ENCODE measurements at places on chromosomes 5 and 9.
A peak's percentile ranks its signal among the peaks of the same experiment; 100 is the strongest.

- DNase-seq = no peak
Measured at GRCh38 chr5:68217047-68217355, 1.4 kb downstream of the PIK3R1 start.

DNA sequence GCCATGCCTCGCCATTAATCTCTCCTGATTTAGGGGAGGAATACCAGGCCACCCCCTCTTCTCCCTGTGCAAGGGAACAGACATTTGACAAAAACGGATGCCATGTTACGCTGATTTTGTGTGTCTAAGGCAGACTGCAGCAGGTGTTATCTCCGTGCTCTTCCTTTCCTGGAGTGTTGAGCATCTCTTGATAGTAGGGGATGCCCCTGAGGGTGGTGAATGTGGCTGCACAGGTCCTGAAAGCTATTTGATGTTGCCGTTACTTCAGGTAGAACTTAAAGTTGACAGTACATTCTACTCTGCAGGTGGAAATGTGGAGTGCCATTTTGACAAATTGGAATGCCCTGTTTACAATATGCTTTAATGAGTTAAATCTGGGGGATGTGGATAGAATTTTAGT lies 21.5 kb downstream of the TENT4A start:
- DNase-seq = no peak

GRCh38 chr9:124419832-124420489 lies 4.7 kb upstream of the PSMB7 start:
- DNase-seq = no peak

DNA sequence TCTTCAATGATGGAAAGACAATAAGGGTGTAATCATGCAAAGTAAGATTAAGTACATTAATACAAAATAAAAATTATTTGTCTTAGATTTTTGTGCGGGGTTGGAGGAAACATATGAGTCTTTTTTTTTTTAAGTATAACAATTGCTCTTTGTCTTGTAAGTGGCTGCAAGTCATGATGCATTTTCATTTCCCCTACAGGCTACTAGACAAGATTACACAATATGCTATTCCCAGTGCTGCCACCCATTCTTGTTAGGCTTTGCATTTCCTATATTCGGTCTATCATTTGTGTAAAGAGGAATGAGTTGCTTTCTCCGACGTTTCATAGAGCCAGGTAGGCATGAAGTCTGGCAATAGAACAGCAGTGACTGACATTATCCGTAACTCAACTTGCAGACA lies 294.2 kb upstream of the CYLC2 start:
- DNase-seq = no peak

DNA sequence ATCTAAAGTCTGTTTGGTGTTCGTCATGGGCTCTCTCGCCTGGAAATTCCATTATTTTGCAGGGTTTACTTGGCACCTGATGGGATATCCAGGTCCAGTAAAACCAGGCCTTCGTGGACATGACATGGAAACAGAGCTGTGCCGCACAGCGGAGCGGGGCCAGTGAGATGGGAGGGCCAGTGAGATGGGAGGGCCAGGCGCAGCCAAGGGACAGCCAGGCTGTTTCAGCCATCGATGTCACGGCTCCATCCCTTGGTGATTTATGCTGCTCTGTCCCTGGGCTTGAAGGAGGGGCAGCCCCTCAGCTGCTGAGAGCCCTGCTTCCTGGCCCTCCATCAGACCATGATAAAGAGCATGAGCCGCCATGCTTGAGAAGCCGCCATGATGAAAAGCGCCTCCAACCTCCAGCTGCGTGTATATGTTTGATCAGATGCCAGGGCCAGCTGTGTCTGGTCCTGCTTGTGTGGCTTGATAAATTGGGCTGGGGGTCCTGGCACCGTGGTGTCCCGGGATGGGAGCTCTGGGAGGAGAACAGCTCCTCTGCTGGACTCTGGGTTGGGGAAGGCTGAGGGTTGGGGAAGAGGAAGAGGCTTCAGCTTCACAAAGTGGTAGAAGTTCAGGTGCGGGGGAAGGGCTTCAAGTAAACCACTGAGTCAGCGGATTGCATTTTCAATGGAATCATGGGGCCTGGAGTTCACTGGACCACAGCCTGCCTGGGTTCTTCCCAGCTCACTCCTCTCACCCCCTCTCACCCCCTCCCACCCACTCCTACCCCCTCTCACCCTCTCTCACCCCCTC lies 6.1 kb upstream of the COL5A1 start:
- DNase-seq = no peak

- DNase-seq = no peak
Measured at GRCh38 chr5:1939256-1939655, 56.5 kb upstream of the IRX4 start.

DNA sequence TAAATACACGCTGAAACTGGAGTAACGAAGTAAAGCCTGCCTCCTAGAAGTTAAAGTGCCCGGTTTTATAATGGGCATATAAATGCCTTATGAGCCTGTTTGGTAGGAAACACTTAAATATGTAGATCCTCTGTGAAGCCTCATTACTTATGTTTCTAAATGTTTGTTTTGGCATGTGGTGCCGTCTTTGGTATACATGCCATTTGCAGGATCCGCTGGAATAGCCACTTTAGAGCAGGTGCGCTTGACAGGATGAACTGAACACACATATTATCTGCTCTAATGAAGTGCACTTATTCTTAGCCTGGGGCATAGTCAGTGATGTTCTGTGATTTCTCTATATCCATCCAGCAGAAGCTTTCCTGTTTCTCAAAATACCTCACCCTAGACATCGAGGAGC lies 778.1 kb upstream of the WWC1 start:
- no peak for DNase-seq

- DNase-seq = no peak
Measured at GRCh38 chr9:115171921-115172388, 54.0 kb upstream of the TNC start.

DNA sequence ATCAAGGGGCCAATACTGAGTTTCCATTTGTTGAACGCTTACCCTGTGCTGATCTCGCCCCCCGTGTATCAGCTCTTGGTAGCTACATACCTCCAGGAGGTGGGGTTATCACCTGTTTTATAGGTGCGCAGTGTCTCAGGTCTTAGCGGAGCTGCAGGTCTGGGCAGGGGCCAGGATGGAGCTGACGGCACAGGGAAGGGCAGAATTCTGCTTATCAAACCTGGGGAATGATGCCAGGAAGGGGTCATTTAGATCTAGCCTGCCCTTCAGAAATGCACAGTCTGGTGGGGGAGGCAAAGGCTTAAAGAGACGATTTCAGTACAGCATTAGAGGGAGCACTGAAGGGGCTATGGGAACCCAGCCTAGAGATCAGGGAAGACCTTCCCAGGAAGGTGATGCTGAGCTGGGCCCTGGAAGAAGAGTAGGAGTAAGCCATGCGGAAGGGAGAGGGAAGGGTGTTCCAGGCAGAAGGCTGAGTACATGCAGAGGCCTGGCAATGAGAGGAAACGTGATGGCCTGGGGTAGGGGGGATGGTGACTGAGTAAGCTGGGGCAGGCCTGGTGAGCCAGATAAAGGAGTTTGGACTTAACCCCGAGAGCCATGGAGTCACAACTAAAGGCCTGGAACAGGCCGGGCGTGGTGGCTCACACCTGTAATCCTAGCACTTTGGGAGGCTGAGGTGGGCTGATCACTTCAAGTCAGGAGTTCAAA lies 31.5 kb downstream of the OLFML2A start:
- no peak for DNase-seq

GRCh38 chr5:133635051-133635450 lies 22.7 kb upstream of the FSTL4 start:
- DNase-seq = no peak

DNA sequence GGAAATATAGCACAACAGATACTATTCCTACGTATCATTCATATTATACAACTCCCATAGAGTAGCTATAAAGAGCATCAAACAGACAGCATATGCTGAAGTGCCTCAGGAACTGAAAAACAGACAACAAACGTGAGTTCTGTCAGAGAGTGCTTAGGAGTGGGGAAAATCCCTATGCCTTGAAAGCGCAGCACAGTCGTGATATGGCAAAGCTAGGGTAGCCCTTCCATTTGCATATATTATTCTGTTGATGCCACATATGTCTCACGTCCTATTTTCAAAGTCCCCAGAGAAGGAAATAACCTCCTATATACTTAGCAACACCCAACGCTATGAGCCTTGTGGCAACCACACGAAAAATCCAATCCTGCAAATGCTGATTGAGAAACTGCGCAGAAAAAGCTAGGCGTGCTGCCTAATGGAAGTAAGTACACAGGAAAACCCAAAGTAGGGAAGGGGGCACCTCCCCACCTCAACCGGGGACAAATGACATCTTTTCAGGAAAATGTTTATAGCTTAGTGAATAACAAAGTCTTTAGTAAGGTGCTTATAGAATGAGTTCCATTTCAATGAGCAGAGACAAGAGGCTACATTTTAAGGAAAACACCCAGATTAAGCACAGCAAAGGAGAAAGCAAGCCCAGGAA lies 105.1 kb downstream of the MED10 start:
- no peak for DNase-seq

DNA sequence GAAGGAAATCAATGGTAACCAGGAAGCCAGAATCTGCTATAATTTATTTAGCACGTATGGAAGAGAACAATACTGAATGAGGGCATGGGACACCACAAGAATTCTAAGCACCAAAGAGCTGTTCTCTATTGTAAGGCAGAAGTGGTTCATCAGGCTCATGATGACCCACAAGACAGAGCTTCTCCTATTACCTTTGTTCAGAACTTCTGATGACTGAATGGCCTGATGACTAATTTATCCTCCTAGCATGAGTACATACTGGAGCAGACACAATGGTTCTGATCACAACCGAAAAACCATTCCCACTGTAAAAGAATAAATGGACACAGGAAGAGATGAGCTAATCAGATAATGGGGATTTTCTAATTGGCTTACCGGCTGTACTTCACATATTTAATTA lies 329.8 kb upstream of the PDE4D start:
- no peak for DNase-seq

- DNase-seq = no peak
Measured at GRCh38 chr9:73149371-73150067, 2.1 kb upstream of the ANXA1 start.

- DNase-seq = no peak
Measured at GRCh38 chr5:54212331-54212730, 98.0 kb downstream of the ARL15 start.

GRCh38 chr9:74824654-74825053 lies 63.1 kb downstream of the TRPM6 start:
- no peak for DNase-seq

GRCh38 chr5:106801554-106801953 lies 869.2 kb downstream of the EFNA5 start:
- no peak for DNase-seq

DNA sequence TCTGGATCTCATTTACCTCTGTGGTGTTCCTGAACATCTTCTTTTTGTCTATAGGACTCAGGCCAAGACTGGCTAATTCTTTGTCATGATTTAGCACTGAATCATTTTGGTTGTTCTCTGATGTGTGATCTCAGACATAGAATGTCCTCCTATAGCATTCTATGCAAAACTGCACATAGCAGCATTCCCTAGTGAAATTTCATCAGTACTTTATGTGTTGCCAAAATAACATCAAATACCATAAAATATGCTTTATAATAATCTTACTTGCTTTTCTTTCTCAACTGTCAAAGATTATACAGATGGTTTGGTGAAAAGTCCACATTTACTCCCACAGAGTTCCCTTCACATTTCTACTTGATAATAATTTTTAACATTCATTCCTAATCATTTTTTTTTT lies 115.7 kb upstream of the MPDZ start:
- no peak for DNase-seq

GRCh38 chr5:169106911-169107706 lies 193.8 kb downstream of the SLIT3 start:
- DNase-seq = no peak

- no peak for DNase-seq
Measured at GRCh38 chr9:123268199-123268464, 254 bp downstream of the STRBP start.

DNA sequence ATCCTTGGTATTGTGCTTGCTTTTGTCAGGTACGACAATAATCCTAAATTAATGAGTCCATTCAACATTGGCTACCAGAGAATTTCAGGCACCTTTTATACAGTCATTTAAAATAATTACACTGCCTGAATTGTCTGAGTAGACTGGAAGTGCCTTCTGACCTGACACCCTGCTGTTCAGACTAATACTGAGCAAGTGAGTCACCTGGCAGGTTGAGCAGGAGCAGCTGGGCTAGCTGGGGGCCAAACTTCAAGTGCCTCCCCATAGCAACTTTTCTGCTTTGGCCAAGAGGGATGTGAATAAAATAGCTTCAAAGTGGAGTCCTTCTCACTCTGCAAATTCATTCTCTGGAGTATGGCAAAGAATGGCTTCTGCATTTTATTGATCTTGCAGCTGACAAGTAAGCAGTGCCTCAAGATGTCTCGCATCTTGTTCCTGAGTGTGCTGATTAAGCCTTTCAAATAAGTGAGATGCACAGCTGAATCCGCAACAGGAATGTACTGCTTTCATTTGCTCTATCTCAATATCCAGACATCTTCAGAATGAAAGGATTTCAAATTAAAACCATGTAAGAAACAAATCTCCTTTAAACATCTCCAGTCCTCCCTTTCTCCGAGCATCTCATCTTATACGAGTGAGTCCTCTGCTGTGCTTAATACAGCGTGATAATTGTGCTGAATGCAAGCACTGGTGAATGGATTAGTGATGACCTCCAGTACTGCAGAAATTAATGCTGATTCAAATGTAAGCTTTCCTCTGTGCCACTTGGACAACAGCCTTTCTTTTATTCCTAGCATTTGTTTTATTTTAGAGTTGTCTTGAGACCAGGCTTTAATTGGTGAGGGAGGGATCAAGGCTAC lies 271.2 kb downstream of the EDIL3 start:
- no peak for DNase-seq

DNA sequence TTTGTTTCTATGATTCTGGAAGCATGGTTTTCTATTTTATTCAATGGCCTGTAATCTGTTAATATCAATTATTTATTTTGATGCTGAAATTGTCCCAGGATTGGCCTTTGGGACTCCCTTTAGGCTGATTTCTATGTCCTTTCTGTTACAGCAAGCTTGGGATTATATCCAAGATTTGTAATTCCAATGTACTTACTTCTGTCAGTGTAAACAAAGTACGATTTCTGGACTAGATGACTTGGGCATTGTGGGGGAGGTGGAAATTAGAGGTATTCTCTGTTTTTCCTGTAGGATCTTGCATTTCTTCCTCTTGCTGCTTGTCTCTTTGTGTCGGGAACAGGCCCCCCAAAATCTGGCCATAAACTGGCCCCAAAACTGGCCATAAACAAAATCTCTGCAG lies 3.7 kb downstream of the PCDHGA12 start:
- DNase-seq = no peak

- no peak for DNase-seq
Measured at GRCh38 chr5:91182763-91183162, 200.4 kb downstream of the ARRDC3 start.

- DNase-seq = peak; percentile 77
Measured at GRCh38 chr9:127578952-127579853, 32.9 kb upstream of the STXBP1 start.
